ENCODE measurements at places on chromosomes 7 and 10.

GRCh38 chr7:41467596-41467995 lies 235.3 kb downstream of the INHBA start:
- no peak for DNase-seq

GRCh38 chr10:63665670-63666134 lies 144.5 kb downstream of the REEP3 start:
- DNase-seq = no peak

GRCh38 chr7:43803865-43804264 lies 45.4 kb downstream of the BLVRA start:
- no peak for DNase-seq

- DNase-seq = no peak
Observed at GRCh38 chr10:4475827-4476490, 350.0 kb upstream of the AKR1E2 start.
